Thoracic aorta (tissue), 2 donors: ENCODE measurements at places on chromosomes 3 and 15. TPM values are rescaled to one million over a fixed set of nuclear protein-coding genes. Genes with fewer than 3 reads are reported as not detected.

DNA sequence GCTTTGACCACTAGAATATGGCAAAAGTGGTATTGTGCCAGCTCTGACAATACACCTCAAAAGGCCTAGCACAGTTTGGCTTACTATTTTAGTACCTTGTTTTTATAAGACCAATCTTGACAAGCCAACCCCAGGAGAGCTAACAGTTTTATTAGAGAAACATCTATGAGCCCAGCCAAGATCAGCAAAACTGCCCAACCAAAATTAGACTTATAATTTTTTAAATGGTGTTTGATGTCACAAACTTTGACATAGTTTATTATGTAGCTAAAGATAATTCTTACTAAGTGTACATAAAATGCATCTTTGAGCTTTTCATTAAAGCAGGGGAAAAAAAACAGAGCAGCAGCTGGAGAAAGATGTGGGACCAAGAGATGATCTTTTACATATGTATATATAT lies 537.5 kb downstream of the ZPLD1 start:
- no peak for DNase-seq

DNA sequence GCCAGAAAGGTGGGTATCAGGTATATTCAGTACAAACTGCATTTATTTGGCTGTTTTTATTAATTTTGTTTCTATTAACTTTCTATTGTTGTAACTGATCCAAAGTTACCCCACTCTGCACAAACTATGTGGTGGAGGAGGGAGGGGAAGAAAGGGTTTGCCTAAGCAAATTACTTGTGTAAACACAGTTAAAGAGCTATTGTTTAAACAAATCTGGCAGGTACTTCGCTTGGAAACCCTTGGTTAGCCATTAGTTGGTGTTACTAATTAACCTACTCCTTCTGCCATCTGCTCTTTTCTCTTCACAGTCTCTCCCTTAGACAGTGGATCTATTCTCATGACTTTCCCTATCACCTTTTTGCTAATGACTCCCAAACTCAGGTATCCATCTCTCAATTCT lies 328.4 kb upstream of the NECTIN3 start:
- no peak for DNase-seq

GRCh38 chr15:78204351-78205309 lies 29.7 kb downstream of the ACSBG1 start:
- DNase-seq = no peak

GRCh38 chr15:60047701-60048100 lies 43.6 kb downstream of the FOXB1 start:
- no peak for DNase-seq

DNA sequence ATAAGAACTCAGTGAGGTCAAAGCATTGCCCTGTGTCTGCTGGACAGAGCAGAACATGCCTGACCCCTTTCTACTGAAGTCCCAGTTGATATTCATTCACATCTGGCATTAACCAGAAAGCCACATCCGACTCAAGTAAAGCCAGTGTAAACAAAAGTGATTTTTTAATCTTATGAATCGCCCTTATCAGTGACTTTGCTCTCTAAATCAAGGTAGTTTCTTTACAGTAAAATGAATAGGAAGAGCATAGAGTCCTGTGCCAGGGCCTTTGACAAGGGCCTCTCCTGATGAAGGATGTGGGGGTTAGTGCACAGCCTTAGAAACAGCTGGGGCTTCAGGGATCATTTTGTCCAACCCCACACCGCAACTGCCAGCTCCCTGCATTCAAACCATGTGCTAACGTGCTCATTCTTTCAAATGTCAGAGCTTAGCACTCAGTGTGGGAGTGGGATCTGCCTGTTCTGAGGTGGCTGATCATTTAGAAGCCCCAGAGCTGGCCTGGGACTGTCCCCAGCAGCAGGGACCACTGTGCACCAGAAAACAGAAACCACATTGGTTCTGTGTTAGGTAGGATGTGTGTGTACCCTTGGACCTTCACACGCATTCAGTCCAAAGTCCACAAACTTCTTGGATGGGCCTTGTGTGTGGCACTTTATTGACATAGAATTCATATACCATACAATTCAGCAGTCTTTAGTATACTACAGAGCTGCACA lies 55.3 kb downstream of the CCR4 start:
- no peak for DNase-seq

DNA sequence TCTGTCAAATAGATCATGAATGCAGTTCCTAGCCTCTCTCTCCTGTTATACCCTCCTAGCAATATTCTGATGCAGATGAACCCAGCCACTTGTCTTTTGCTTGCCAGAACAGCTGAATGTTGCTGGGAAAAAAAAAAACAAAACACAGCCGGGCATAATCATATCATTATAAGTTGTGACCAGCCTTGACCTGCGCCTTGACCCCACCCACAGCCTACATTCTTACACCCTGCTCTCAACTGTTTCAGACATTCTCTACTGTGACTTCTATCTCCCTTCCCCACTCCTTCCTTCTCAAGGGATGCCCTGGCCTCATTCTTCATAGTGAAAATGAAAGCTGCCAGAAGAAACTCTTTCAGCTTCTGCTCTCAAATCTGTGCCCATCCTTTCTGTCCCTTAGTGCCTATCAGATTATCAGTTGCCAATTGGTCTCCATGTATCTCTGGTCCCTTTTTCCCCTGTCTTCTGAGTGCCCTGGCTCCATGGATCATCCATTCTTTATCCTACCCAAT lies 389.1 kb upstream of the TPRG1 start:
- DNase-seq = no peak

DNA sequence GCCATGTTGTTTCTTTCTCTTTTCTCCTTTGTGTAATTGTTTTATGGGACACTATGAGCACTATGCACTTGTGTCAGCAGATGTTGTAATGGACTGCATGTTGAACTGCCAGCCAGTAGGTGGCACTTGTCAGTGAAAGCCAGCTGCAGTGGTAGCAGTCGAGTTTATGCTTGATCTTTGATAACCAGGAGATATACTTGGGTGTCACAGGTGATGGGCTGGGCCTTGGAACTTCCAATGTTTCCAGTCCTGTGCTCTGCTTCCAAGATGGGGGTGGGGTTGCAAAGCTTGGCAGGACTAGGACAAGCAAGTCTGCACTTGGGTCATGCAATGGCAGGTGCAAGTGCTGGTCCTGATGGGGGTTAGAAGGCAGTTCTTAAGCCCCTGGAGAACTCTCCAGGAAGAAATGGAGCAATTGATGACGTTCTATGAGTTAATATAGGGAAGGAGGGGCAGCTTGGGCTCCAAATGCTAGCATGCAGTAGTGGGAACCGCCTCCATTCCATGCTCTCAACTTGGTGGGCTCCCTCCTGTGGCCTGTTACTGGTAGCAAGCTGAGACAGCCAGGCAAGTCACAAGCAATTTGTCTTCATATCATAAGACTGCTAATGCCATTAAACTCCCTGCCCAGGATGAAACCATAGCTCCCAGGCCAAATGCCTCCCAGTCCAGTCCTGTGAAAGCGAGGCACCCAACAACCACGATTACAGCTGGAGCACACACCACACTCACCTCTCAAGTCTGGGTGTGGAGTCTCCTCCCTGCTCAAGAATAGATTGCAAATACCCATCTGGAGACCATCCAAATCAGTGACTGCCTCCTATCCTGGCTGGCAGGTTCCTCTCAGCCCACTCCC lies 287.2 kb downstream of the CGGBP1 start:
- DNase-seq = no peak

- DNase-seq = no peak
Measured at GRCh38 chr3:57256844-57257243, 29.3 kb downstream of the APPL1 start.

GRCh38 chr15:25799906-25800700 lies 63.0 kb downstream of the ATP10A start:
- no peak for DNase-seq

GATA2 gene
- 21.3 TPM for total RNA-seq

DNA sequence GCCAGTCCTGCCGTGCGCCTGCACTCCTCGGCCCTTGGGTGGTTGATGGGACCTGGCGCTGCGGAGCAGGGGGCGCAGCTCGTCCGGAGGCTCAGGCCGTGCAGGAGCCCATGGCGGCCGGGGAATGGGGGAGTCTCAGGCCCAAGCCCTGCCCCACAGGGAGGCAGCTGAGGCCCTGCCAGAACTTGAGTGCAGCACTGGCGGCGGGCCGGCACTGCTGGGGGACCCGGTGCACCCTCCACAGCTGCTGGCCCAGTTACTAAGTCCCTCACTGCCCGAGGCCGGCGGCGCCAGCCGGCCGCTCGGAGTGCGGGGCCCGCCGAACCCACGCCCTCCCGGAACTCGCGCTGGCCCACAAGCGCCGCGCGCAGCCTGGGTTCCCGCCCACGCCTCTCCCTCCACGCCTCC lies 190.9 kb upstream of the MME start:
- DNase-seq = no peak

DNA sequence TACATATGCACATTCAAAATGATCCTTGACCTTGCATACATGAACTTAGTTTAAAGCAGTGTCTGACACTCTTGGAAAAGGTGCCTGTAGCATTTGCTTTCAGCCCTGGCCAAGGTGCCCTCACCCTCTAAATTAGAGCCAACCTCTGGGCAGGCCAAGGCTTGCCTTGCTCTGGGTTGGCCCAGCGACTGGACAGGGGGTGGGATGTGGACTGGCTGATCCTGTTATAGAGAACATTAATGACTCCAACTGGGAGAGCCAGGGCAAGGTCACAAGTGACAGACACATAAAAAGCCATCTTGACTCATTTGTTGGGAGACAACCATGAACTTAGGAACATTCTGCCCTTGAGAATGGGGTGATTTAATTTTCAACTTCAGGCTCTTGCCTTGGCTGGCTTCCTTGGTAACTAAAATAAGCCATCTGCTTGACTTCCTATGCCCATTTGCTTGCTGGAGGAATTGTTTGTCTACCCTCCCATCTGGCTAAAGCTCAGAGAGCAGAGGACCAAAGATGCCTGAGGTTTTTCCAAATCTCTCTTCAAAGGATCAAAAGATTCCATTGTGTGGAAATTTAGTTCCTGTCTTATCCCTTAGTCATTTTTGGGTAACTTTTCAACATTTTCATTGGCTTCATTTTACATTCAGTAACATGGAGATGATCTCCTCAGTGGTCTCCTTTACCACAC lies 403.7 kb downstream of the SOX2 start:
- DNase-seq = no peak

- no peak for DNase-seq
Measured at GRCh38 chr3:23480329-23480714, 277.2 kb downstream of the UBE2E2 start.

DNA sequence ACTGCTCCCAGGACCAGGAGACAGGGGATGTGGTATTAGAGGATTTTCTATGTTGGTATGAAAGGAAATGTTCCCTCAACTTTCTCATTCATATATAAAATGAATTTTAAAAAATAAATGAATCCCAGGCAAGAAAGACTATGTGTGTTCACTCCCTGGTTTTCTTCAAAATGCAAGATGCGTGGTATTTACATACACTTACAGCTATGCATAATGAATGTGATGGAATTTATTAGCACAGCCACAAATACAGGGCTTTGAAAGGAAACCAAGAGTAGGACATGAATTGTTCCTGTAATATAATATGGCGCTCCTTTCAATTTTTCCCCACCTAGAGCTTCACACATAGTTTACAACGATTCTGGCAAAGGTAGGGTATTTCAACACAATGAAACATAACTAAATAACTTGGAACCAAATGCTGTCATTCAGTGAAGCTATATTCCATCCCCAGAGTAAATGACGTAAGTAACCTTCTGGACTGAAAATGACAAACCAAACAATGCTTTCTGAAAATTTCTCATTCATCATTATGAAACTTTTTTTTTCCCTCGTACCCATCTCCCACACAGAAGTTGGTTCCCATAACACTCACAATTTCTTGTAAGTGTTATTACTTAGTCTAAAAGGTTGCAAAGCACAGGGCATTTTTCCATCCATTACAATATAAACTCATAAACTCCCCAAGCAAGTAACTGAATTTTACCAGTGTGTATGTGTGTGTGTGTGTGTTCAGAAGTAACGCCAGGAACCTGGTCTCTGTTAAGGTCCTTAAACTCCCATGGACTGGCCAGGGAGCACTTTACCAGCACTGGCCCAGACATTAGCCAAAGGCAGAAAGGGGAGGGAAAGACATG lies 41.8 kb downstream of the CBLB start:
- no peak for DNase-seq

EPHA6 gene
- total RNA-seq = 0.71 TPM

DNA sequence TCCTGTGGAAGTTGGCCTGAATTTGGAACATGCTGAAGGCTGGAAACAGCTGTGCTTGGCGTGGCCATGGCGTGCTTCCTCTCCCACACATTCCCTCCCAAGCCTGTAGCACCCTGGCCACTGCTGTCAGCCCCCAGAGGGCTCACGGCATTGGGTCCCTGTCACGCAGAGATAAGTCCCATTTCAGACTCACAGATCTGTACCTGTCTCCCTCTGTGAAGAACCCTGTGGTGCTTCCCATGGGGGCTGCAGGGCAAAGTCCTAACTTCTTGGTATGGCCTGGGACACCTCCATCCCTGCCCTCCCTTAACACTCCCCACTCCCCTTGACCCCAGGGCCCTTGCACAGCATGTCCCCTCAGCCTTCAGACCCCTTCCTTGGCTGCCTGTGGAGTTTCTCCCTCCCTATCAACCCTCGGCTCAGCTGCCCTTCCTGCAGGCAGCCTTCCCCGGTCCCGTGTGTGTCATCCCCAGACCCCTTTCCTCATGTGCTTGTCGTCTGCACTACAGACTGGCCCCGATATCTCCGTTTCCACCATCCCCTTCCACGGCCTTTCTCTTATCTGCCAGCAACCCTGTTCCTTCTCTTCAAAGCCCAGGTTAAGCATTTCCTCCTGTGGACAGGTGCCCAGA lies 28.6 kb downstream of the ABTB1 start:
- DNase-seq = no peak

GRCh38 chr3:173977747-173978146 lies 580.2 kb downstream of the NLGN1 start:
- no peak for DNase-seq

- no peak for DNase-seq
Measured at GRCh38 chr3:44159696-44160300, 81.9 kb upstream of the TOPAZ1 start.

DNA sequence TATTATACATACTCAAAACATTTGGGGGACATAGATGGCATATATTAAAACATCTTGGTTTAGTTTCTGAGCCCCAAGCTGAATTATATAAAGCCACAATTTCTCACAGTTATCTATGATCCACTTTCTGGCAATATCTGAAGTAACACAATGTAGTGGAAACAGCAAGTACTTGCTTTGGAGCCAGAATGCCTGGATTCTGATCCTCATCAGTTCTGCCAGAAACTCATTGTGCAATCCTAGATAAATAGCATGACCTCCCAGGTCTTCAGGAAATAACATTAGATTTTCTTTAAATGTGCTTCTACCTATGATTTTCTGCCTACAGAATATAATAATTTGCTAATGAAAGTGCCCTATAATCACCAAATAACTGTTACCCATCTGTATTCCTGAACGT lies 544.9 kb downstream of the NAALADL2 start:
- no peak for DNase-seq

TERC gene
- 126 TPM for total RNA-seq

PATL2 gene
- total RNA-seq = 1.1 TPM

DNA sequence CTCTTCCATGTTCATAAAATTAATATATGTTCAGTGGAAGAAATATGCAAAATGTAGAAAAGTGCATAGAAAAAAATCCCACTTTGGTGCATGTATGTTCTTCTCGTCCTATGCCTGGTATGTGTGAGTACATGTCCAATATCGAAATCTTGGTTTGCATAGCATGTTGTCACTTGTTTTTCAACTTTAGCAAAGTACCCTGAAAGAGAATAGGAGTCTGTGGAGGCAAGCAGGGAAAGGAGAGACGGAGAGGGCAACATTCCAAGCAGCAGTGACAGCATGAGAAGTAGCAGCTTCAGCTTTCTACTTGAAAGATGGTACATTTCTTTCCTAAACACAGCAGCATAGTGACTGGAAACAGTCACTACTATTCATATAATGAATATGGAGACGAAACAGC lies 56.8 kb upstream of the CACNA2D3 start:
- DNase-seq = no peak
